ENCODE measurements at places on chromosomes 11 and 22.
A peak's percentile ranks its signal among the peaks of the same experiment; 100 is the strongest.

GRCh38 chr11:56950510-56950909 lies 38.2 kb upstream of the OR5AK2 start:
- DNase-seq = no peak

- DNase-seq = no peak
Observed at GRCh38 chr22:34622602-34623001, 443.4 kb upstream of the ISX start.

DNA sequence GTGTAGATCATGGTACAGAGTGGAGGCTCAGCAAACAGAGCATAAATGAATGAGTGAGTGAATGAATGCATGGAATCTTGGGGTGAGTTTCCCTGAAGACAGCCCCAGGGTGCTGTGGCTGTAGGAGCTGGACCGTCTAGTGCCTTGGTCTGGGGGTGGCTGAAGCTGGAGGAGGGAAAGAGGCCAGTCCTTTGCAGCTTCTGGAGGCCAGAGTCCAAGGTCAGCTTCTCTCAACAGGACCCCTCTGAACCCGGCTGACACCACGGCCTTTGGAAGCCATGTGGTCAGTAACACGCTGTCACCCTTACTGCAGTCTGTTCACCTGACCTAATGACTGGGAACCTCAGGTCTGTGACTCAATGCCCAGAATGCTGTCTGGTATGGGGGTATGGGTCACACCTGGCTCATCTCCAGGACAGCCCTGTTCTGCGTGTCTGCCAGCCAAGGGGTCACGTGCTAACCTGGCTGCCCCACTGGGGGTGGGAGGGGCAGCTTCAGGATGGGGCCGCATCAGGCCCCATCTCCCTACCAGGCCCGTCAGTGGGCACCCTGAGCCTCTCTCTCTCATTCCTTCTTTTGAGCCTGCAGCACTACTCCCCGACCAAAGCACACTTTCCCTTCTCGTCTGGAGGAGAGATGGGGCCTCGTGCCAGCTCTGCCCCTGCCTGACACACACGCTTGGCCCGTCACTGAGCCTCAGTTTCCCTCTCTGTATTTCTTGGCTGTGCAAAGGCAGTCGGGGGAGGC lies 24.1 kb upstream of the CHKA start:
- no peak for DNase-seq

DNA sequence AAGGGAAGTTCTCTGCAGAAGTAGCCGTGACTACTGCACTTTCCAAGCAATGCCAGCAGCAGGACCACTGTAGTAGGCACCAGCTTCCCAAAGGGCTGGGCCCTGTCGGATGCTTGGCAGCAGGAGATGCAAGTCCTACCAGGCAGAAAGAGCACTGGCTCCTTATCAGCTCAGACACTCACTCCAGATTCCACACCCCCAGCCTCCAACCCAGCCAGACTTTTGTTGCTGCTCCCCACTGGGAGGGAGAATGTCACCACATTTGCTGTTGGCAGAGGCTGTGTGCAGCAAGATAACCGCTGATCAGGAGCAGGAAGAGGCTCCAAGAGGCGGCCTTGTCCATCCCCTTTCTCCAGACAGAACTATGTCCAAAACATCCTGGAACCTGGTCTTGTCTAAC lies 118.7 kb downstream of the C11orf58 start:
- DNase-seq = no peak

- no peak for DNase-seq
Observed at GRCh38 chr11:44274404-44274803, 35.5 kb downstream of the ALX4 start.

DNA sequence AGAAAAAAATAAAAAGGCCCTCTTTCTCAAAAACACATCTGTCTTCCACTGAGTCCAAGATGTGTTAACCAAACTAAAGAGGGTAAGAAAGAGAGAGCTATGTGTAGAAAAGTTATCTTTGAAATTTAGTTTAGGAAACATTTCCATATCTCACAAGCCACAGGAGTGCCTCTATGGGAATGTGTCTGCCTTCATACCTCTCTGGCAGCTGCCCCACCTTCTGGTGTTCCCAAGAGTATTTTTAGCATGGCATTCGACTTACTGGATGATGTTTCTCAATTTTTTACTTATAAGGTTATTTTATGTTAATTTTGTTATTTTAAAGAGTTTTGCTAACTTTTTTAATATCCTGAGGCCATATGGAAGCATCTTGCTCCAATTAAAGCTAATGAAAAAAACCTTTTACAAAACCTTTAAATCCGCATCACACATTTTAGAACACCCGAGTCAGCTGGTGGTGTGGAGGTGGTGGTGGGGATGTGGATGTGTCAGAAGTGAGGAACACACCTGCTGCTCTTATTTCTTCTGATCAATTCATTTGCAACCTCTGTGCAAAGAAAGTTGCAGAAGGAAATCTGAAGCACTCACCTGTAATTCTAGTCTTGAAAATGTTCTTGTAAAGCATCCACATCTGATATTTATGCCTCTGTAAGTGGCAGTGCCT lies 112.2 kb downstream of the NCAM1 start:
- no peak for DNase-seq

DNA sequence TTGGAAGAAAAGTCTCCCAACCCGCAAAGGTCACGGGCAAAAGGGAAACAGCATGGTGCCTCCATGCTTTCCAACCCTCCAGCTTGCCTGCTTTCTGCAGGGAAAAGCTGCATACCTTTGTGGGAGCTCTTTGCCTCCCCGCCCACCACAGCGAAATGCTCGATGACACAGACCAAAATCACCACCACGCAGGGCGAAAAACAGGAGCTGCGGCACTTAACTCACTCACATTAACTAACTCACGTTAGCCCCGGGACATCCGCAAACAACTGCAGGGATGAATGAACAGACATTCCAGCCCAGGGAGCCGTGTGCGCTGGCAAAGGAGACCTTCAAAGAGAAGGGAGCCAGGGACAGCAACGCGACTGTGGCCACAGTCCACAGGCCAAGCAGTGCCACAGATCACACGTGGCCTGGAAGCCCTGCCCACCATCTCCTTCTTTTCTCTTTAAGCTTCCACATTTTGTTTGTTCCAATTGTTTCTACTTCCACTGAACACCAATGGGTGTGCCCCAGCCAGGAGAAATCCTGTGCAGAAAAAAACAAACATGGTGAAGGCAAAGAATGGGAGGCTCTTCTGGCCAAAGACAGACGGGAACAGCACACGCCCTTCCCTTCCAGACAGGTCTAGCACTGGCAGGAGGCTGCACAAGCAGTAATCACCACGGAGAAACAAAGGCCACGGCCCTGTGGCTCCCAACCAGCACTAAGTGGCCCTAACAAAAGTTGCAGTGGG lies 39.3 kb downstream of the DUSP8 start:
- DNase-seq = no peak

DNA sequence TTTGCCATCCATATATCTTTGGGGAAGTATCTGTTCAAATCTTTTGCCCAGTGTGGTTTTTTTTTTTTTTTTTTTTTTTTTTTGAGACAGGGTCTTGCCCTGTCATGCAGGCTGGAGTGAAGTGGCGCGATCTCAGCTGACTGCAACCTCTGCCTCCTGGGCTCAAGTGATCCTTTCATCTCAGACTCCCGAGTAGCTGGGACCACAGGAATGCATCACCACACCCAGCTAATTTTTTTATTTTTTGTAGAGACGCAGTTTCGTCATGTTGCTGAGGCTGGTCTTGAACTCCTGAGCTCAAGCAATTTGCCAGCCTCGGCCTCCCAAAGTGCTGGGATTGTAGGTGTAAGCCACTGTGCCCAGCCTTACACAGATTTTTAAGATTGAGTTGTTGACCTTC lies 4.8 kb upstream of the FAM118A start:
- DNase-seq = no peak

DNA sequence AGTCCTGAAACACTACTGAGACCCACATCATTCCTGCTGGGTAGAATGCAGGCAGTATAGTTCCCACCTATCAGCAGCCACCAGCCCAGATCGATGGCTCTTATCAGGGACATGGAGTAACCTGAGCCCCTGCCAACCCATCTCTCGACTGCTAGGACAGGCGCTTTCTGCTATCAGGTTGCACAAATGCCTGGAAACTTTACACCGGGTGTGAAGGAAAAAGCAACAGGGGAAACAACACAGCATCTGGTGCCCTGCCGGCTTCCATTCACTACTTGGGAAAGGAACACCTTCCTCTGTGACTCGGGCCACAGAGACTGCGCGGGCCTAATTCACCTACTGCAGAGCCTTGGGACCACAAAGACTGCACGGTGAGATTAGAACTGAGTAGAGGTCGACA lies 18.5 kb downstream of the RBFOX2 start:
- DNase-seq = no peak

- DNase-seq = no peak
Observed at GRCh38 chr11:119730789-119731386, 1.9 kb upstream of the NECTIN1 start.

DNA sequence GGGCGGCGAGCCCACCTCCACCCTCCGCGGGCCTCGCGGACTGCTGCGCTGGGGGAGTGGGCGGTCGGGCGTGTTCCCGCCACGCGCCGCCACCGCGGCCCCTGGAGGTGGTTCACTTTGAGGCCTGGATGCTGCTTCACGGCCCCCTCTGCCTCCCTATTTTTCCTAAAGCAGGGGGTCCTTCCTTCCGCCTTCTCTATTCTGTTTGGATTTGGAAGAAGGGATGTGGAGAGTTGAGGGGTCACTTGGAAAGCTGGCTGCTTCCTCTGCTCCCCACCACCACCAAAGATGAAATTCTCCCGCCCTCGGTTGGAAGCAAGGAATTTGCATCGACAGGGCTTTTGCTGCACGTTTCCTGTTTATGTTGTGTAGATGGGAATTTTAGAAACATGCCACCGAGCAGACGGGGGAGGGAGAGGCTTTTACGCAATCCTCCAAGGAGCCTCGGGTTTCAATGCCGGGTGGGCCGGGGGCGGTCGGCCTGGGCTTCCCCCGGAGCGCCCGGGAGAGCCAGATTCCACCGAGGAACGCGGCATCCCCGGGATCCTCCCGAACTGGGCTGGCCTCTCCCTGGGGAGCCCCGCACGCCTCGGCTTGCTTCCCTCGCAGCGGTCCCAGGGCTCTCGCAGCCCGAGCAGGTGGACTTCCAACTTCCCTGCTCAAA lies 403 bp upstream of the SBF2 start:
- no peak for DNase-seq

DNA sequence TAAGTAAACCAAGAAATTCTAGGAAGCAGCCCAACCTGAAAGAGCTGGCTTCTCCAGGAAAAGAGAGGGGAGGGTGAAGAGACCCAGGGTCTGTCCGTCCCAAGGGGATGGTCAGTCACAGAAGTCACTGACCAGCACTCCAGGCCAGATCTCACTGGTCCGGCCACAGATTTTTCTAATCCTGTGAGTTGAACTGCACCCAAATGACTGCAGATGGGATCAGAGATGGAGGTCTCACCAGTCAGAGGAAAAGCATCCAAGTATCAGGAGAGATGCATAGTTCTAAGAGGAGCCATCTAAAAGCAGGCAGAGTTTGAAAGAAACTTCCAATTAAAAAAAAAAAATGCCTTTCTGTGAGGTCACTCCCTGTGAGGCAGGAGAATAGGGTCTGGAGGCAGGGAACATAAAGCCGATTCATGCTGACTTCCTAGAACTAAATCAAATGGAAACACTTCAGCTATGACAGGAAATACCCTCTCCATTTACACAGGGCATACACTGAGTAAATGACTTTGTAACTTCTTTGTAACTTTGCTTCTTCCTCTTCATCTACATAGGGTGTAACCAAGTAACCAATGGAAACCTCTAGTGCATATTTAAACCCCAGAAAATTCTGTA lies 144.5 kb downstream of the CCDC34 start:
- no peak for DNase-seq

- DNase-seq = no peak
Observed at GRCh38 chr11:60942219-60942618, 9.8 kb downstream of the SLC15A3 start.

- DNase-seq = no peak
Observed at GRCh38 chr11:77421041-77421723, 52.7 kb downstream of the PAK1 start.

- peak; percentile 10 for DNase-seq
Observed at GRCh38 chr11:119373921-119374631, 7.4 kb downstream of the USP2 start.

- DNase-seq = no peak
Observed at GRCh38 chr22:39114112-39114511, 17.1 kb downstream of the APOBEC3H start.

DNA sequence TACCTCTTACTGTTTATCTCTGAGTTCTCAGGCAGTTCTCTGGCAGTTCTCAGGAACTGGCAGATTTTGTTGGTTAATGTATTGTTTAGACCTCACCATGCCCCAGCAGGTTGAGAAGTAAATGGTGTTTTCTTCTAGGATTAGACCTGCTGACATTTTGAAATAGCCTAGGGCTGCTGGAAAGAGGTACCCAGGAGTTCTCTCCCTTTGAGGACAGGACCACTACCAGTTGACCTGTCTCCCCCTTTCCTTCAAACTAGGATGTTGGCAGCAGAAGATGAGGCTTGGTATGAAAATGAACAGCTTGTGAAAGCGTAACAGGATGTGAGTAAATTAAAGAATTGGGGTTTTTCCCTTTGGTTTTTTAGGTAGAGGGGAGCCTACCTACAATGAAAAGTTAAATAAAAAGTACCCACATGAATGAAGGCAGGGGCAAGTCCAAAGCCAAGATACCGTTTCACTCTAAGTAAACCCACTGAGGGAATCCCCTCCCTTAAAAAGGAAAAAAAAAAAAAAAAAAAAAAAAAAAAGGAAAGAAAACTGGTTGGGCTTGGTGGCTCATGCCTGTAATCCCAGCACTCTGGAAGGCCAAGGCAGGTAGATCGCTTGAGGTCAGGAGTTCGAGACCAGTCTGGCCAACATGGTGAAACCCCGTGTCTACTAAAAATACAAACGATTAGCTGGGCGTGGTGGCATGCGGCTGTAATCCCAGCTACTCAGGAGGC lies 96.2 kb downstream of the PDHX start:
- no peak for DNase-seq

DNA sequence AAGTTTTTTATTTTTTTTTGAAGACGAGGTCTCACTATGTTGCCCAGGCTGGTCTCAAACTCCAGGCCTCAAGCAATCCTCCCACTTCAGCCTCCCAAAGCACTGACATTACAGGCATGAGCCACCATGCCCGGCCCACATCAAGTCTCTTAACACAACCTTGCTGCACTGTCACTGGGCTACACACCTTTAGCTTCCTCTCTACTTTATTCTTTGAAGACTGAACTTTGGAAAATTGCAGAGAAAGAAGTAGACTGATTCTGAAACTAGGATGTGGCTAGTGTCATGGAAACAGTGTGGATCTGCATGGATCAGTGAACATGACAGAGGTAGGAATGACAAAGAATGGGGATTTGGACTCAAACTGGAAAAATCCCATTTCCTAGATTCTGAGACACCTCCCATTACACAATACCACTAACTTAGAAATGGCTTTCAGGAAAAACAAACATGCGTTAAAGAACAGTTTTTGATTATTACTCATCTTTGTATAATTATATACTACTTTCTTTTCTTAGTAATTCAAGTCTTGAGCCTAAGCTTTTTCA lies 99.6 kb upstream of the SPON1 start:
- no peak for DNase-seq

- DNase-seq = no peak
Observed at GRCh38 chr11:109350091-109350490, 71.9 kb upstream of the C11orf87 start.

- no peak for DNase-seq
Observed at GRCh38 chr11:26470992-26471391, 101.1 kb downstream of the MUC15 start.

- no peak for DNase-seq
Observed at GRCh38 chr11:128732471-128733277, 38.8 kb downstream of the FLI1 start.

Measured in D721Med (cell line).